ENCODE measurements at places on chromosomes 1 and 21. TPM values are rescaled to one million over a fixed set of nuclear protein-coding genes. Genes with fewer than 3 reads are reported as not detected.
A peak's percentile ranks its signal among the peaks of the same experiment; 100 is the strongest.

The C1orf185 gene
- not detected for polyA plus RNA-seq

- DNase-seq, result no peak
Measured at GRCh38 chr1:231933711-231934626, 307.4 kb downstream of the DISC1 start.

DNA sequence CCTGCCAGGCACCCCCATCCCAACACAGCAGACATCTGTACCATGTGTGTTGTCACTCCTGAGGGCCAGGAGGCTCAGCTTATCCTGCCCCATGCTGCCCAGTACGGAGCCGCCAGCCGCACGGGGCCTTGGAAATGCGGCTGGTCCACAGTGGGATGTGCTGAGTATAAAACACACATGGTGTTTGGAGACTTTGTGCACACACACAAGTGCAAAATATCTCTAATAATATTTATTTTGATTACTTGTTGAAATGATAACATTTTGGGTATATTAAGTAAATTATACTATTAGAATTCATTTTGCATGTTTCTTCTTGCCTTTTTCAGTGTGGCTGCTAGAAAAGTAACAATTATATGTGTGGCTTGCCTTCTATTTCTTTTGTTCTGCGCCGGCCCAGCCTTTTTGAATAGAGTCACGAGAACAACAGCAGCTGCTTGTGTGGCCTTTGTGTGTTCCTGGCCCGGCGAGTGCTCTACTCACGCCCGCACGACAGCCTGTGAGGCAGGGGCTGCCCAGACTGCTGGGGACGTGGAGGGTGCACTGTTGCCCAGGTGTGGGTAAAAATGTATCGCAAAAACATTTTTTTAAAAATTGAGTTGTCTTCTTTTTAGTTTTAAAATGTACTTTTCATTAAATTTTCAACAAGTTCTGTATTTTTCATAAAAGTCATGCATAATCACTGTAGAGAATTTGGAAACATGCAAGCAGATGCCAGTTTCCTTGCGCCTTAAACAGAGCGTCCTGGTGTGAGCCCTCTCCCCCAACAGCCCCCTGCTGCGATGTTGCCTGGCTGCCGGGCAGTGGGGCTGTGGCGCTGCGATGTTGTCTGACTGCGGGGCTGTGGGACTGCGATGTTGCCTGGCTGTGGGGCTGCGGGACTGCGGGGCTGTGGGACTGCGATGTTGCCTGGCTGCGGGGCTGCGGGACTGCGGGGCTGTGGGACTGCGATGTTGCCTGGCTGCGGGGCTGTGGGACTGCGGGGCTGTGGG, 35.5 kb downstream of the COQ8A start:
- no peak for DNase-seq

GRCh38 chr1:150621497-150622302, 7.7 kb downstream of the ENSA start:
- DNase-seq, result no peak

- DNase-seq, result no peak
Measured at GRCh38 chr21:43207868-43208267, 39.1 kb downstream of the CRYAA start.

The GABRD gene
- 1.6 TPM for polyA plus RNA-seq

DNA sequence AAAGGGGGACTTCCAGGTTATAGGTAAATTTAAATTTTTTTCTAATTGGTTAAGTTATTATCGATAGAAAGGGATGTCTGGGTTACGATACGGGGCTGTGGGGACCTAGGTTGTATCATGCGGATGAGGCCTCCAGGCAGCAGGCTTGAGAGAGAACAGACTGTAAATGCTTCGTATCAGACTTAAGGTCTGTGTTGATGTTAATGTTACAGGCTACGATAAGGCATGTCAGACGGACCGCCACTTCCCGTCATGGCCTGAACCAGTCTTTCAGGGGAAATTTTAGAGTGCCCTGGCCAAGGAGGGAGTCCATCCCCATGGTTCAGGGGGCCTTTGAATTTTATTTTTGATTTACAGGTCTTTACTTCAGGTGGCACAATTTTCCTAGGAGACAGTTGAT, 16.7 kb downstream of the ABCG1 start:
- DNase-seq, result no peak

- DNase-seq, result no peak
Measured at GRCh38 chr1:11564237-11564636, 85.3 kb downstream of the DISP3 start.

GRCh38 chr1:55679971-55680370, 464.8 kb upstream of the USP24 start:
- no peak for DNase-seq

DNA sequence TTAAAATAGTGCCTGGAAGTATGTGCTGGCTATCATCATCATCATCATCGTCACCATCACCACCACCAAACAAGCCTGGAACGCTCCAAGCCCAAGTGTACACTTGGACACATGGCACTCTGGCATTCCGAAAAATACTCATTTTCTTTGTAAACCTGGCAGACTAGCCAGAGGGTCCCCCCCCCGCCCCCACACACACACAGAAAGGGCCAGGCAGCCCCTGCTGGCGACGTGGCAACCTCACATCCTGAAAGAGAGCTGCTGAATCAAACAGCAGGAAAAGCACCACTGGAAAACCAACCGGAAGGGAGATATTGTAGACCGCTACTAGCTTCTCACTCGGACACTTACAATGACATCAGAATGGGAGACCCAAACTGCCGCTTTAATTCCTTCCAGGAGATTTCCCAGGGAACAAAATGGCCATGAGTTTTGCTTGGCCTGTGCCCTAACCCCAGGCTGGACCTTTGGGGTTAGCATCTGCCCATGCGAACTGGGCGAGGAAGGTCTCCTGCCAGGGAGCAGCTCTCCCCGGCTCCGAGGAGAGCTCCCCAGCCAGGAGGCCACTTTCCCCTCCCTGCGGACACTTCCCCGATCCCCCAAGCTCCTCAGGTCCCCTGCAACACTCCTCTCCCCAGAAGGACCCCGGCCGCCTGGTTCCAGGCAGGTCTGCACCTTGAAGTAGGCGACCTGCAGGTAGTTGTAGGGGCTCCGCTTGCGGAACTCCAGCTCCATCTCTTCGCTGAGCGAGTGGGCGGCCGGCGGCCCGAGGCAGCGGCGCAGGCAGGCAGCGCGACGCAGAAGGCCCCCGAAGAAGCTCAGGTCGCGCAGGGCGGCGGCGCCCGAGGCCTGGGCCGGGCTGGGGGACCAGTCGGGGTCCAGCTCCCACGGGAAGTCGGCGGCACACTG, 742 bp downstream of the P3H1 start:
- peak; percentile 64 for DNase-seq

GRCh38 chr1:192601143-192601542, 25.6 kb downstream of the RGS1 start:
- DNase-seq, result no peak

DNA sequence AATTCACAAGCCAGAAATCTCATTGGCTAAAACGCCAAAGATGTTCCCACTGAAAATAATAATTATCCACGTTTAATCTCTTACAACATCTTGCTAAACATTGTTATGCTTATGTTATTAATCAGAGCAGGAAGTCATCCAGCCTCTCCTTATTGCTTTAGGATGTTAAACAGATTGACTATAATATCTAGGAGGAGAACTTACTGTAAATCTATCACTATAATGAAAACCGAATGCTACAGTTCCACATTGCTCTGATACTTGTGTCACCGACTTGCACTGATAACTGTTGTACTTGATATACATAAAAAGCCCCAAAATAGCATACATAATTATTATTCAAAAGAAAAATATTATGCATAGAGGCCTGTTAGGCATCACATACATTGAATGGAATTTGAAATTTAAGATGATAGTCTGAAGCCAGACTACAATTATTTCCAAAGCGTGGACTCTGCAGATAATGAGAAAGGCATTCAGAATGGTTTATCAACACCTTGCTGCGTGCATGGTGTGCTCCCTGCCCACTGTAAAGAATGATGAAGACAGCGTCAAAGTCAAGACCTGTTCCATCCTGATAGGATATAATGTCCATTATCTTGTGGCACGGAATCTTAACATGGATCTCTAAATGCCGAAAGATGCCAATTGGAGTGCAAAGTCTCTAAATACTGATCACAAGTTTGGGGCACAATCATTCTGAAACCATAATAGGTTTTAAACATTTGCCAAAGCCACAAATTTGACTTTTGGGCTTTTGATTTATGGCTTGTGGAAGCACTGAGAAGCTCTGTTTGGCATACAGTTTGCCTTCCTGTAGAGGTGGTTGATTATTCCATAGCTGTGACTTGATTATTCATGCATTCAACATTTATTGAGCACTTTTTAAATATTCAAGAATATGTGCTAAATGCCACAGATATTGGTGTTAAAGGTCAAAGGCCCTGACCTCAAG, 71.3 kb downstream of the CRB1 start:
- DNase-seq, result no peak

GRCh38 chr1:92342401-92342800, 43.5 kb downstream of the RPAP2 start:
- DNase-seq, result no peak

GRCh38 chr21:35324372-35325220, 275.5 kb upstream of the RUNX1 start:
- DNase-seq, result no peak

The RBM11 gene
- 1.4 TPM for polyA plus RNA-seq

DNA sequence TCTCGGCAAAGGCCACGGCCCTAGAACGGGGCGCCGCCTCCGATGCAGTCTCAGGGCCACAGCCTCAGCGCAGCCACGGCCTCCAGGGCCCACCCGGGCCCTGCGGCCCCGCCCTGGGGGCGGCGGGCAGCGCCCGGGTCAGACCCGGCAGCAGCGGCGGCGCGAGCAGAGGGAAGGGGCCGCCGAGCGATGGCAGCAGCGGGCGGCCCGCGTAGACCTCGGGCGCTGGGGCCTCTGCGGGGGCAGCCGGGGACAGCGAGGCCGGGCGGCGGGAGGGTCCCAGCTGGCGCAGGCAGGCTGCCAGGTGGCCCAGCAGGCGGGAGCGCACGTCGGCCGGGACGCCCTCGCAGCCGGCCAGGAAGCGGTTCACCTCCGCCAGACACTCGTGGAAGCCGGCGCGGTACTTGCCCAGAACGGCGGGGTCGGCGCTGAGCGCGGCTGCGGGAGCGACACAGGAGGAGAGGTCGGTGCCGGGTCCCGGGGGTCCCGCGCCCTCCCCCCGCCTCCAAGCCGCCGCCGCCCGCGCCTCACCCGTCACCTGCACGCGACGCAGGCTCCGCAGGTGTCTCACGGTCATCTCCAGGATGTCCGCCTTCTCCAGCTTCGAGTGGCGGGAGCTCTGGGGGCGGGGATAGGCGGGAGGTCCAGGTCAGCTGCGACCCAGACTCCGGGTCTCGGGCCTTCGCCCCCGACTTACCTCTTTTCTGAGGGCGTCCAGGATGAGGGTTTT, 737 bp downstream of the HES4 start:
- no peak for DNase-seq

- no peak for DNase-seq
Measured at GRCh38 chr1:84827976-84828375, 65.0 kb downstream of the LPAR3 start.

GRCh38 chr1:218207194-218207593, 77.9 kb upstream of the RRP15 start:
- DNase-seq, result no peak

DNA sequence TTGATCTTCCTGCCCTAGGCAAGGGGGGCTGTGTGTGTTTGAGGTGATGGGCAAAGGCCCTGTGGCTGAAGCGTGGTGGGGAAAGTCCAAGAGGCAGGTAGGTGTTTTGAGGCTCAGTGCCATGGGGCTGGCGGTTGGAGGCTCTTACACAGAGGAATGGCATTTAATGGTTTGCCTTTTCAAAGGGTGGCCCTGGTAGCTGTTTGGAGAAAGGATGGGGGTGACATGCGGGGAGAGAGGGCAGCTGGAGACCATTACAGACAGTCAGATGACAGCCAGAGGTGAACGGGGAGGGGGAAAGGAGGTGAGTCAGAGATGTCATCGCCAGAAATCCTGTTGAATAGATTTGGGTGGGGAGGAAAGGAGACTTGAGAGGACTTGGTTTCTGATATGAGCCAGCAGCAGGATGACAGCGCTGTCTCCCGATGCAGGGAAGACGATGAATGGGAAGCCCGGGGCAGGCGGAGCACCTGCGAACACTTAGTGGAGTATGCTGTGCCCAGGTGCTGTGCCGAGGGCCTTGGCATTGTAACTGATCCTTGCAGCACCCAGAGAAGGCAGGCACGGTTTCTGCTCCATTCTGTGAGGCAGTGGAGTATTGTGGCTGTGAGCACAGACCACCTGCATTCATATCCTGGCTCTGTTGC, 56.3 kb downstream of the MAN1C1 start:
- no peak for DNase-seq

All from left renal pelvis (tissue), 4 donors.